ENCODE measurements at places on chromosomes 12 and 14.

GRCh38 chr12:107349008-107349747 lies 255.8 kb upstream of the CRY1 start:
- no peak overlapping the region for H3K27ac ChIP-seq
- H3K4me1 ChIP-seq = peaks cover 56% of the 10 kb centered on the region
- H3K27me3 ChIP-seq = no peaks in the 10 kb centered on the region
- H3K36me3 ChIP-seq = peaks cover 9% of the 10 kb centered on the region

- H3K36me3 ChIP-seq = no peaks in the 10 kb centered on the region
- no peak overlapping the region for H3K4me3 ChIP-seq
- no peaks in the 10 kb centered on the region for H3K27me3 ChIP-seq
- H3K27ac ChIP-seq = no peak overlapping the region
Measured at GRCh38 chr12:6265038-6265405, 45.5 kb upstream of the PLEKHG6 start.

GRCh38 chr14:42921901-42922300 lies 1315.2 kb downstream of the LRFN5 start:
- no peaks in the 10 kb centered on the region for H3K36me3 ChIP-seq
- H3K4me3 ChIP-seq = no peak overlapping the region
- H3K27ac ChIP-seq = no peak overlapping the region
- H3K4me1 ChIP-seq = no peaks in the 10 kb centered on the region

GRCh38 chr12:7099290-7099996 lies 7.2 kb upstream of the C1R start:
- no peak overlapping the region for H3K4me3 ChIP-seq
- no peak overlapping the region for H3K27ac ChIP-seq
- H3K4me1 ChIP-seq = peaks cover 10% of the 10 kb centered on the region
- DNase-seq = no peak
- H3K36me3 ChIP-seq = peaks cover 2% of the 10 kb centered on the region
- H3K27me3 ChIP-seq = no peaks in the 10 kb centered on the region

DNA sequence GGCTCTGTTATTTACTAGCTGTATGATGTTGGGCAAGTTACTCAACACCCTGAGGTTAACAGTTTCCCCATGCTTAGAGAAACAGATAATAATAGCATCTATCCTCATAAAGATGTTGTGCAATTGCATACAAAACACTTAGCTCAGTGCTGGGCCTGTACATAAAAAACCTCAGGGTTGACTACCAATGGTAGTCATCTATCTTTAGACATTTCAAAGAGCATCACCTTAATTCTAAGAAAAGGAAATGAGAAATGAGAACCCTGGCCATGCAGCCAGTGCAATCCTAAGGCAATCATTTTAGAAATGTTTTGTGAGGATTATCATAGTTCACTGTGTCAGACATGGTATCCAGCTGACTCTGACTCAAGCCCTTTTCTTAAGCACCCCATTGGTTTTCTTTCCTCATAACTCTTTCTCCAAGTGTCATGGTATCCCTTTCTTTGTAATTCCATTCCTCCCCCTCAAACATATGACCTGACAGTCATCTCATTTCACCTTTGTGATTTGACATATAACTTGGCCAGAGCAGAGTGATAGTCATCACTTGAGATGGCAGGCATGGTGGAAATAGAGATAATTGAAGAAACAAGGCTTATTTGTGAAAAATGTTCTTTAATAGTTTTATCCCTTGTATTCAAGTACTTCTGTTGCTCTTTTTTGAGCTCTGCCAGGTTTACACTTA lies 29.5 kb upstream of the OSBPL8 start:
- no peak overlapping the region for H3K27ac ChIP-seq
- H3K36me3 ChIP-seq = no peaks in the 10 kb centered on the region
- H3K4me3 ChIP-seq = no peak overlapping the region
- H3K27me3 ChIP-seq = no peaks in the 10 kb centered on the region

DNA sequence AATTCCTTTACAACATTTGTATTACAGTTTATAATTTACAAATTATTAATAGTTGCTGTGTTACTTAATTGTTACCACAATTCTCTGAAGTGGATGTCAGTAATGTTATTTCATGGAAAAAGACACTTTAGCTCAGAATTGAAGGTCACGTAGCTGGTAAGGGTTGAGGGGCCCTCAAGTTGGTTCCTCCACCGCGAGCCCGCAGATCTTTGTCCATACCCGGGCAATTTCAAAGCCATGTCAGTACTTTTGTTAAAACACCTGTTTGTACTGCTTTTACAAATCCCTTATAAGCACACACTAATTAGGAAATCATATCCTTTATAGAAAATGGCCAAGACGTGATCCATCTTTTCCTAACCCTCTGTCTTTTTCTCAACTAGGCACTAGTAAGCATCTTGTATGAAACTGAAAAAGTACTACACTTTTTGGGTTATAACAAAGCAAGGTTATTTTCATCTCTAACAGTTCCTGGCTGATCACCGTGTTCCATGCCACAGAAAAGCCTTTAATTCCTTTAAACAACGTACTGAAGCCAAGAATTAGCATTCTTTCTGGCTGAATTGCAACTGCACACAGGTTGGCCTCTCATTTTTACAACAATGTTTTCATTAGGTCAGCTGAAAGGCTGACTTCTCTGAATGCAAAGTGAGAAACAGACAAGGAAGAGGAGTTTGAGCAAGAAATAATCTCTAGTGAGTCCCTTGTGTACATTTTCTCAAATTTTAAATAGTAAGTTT lies 76.1 kb downstream of the CNTN1 start:
- no peak overlapping the region for H3K4me3 ChIP-seq
- H3K4me1 ChIP-seq = no peaks in the 10 kb centered on the region
- no peaks in the 10 kb centered on the region for H3K27me3 ChIP-seq

- no peak overlapping the region for H3K4me3 ChIP-seq
- no peak for DNase-seq
- peaks cover 15% of the 10 kb centered on the region for H3K4me1 ChIP-seq
- no peaks in the 10 kb centered on the region for H3K27me3 ChIP-seq
- peaks cover 3% of the 10 kb centered on the region for H3K36me3 ChIP-seq
Measured at GRCh38 chr14:32189811-32190210, 12.0 kb upstream of the RNU6-7 start.

All from activated naive CD4-positive, alpha-beta T cell treated with anti-CD3 and anti-CD28 coated beads for 36 hours (primary cell).